ENCODE measurements at places on chromosomes 6 and 20.

DNA sequence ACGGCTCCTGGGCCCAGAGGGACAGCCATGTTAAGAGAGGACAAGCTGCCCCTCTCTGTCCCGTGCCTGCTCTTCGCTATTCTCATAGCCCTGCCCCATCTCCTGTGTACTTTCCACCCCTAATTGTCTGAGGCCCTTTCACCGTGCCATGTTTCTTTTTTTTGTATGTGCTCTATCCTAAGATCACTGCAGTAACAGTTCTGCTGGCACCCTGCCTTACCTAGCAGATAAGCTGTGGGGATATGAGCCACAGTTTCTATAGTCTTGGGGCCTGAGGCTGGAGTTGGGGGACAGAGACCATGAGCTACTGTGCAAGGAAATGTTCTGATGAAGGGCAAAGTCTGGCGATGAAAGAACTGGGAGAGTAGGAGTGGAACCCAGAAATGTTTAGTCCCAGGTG lies 269.5 kb upstream of the CITED2 start:
- DNase-seq = no peak

DNA sequence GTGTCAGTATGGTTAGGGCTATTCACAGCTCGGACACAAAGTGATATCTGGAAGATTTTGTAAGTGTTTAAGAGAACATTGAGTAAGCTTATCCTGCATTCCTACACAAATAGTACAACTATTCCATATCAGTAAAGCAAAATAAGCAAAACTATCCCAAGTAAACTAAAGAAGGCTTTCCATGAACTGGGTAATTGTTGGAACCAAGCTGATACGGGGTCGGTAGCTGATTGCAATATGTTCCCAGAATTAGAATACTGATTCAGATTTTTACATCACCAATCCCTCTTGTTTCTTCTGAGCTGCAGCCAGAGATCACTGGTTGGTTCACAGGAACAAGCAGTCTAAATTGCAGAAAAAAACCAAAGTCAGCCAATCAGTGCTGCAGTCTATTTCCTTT lies 54.1 kb downstream of the CDS2 start:
- no peak for DNase-seq

GRCh38 chr20:11982289-11982954 lies 64.7 kb downstream of the BTBD3 start:
- no peak for DNase-seq

GRCh38 chr6:69917834-69918233 lies 51.5 kb downstream of the COL19A1 start:
- no peak for DNase-seq

- DNase-seq = no peak
These were observed 416.5 kb downstream of the BCKDHB start for GRCh38 chr6:80523010-80523409.

DNA sequence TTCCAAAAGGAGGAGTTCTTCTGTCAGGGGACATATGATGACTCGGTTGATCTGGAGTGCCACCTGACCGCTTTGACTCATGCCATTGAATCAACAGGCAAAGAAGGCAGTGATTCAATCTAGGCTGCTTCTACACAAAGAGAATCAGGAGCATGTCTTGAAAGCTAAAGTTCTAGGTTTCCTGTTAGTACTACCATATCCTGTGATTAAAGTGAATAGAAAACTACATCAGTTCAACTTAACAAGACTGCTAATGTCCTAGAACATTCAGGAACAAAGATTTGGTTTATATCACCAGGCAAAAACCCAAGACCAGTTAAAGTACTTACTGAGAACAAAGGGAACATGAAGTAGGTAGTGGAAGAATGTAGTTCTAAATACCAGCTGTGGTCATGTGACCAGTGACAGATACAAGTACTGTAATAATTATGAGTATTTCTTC lies 216.8 kb upstream of the SGK1 start:
- no peak for DNase-seq

DNA sequence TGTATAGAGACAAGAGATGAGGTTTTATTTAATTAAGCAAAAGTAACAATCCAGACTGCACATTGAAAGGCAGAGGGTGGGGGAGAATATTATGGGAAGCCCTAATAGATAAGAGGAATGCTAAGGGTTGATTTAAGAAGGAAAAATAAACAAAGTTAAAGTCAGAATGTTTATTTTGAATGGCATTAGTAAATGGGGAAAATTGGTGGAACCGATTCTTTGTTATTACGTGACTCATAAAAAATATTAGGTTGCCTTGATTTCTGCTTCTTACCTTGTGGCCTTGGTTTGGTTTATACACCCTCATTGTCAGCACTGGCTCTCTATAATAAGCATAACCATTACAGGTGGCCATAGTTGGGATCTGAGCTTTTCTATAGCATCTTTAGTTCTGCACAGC lies 674.8 kb upstream of the CITED2 start:
- no peak for DNase-seq

DNA sequence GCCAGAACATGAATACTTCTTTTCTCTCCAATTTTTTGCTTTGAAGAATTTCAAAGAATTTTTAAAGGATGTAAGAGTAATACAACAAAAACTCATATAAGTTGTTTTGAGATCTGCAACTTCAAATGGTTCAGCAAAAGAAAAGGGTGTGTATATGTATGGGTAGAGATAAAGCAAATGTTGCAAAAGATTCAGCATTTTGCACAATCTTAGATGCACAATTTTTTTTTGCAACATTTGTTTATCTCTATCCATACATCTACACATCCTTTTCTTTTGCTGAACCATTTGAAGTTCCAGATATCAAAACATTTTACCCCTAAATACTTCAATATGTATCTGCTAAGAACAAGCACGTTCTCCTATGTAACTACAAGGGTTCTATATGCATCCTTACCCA lies 47.4 kb upstream of the FAM83C start:
- no peak for DNase-seq

GRCh38 chr20:1721687-1722512 lies 64.3 kb upstream of the SIRPG start:
- DNase-seq = no peak

GRCh38 chr6:140058863-140059262 lies 684.4 kb upstream of the CITED2 start:
- no peak for DNase-seq

GRCh38 chr6:147227770-147228320 lies 23.6 kb downstream of the STXBP5 start:
- DNase-seq = no peak

DNA sequence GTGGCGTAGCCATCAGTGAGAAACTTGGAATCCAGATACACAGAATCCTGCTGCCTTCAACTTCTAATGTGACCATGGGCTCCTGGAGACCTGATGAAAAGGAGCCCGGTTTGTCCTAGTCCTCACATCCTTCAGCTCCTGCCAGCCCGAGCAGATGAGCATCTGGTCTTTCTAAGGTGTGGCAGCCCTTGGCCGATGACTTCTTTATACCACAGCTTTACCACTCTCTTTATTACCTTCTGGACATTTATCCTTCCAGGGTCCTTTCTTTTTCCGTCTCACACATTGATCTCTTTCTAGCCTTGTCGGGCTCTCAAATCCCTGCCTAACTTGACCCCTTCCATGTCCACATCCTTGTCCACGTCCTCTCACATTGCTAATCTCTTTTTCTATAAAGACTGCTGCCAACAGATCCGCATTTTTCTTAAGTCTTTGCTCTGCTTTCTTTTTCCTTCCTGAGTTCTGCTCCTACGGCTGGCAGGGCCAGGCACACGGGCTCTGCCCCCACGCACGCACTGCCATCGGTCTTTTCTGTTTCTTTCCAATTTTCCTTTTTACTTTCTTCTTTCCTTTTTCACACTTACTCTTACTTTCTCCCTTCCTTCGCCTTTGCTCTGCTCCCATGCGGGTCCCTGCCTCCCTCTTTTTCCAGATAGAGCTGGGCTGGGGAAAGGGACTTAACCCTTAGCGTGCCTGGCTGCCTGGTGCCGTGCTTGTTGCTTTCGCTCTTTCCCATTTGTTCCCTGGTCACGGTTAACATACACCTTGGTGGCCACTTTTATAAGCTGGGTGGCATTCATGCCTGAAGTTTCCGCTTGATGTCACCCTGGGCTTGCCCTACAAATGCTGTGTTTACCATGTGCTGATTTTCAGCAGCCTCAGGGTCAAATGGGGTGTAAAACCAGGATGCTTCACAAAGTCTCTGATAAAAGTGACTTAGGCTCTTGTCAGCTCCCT lies 9.4 kb upstream of the GMPR start:
- no peak for DNase-seq

GRCh38 chr20:45392733-45393132 lies 14.6 kb upstream of the TP53TG5 start:
- no peak for DNase-seq

GRCh38 chr6:36717871-36718540 lies 20.4 kb downstream of the RAB44 start:
- no peak for DNase-seq

DNA sequence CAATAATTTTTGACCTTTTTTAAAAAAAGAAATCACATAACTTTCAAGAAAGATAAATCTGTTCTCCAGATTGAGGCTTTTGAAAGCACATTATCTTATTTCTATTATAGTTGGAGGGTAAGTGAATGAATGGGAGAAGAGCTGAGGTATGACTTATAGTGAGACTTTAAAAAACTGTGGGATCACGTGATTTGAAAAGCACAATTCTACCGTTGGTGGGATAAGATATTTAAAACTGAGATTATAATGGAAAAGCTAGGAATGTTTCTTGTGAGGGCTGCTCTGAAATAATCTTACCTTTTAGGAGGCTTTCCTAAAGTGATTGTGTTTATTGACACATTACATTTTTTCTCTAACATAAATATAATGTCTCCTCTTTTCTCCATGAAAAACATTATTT lies 9.5 kb upstream of the OPN5 start:
- DNase-seq = no peak

DNA sequence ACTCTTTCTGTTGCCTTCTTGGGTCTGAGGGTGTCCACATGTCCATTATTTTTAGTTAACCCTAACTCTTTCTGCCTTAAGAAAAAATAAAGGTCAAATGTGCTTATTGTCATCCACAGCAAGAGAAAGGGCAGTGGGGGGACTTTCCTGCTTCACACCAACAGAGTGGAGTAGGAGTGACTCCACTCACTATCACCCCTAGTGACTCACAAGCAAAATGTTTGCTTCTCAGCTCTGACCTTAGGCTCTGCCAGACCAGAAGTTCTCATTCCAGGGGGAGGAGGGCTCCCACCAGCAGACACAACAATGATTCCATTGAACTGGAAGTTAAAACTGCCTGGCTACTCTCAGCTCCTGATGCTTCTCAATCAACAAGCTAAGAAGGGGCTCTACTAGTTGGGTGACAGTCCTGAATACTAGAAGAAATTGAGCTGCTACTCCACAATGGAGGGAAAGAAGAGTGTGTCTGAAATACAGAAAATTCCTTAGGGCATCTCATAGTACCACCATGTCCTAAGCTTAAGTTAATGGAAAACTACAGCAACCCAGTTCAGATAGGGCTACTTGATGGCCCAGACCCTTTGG lies 83.9 kb upstream of the AFDN start:
- DNase-seq = no peak

GRCh38 chr6:149933036-149933435 lies 8.8 kb upstream of the ULBP2 start:
- DNase-seq = no peak

GRCh38 chr6:90739339-90739738 lies 152.5 kb upstream of the MAP3K7 start:
- no peak for DNase-seq

DNA sequence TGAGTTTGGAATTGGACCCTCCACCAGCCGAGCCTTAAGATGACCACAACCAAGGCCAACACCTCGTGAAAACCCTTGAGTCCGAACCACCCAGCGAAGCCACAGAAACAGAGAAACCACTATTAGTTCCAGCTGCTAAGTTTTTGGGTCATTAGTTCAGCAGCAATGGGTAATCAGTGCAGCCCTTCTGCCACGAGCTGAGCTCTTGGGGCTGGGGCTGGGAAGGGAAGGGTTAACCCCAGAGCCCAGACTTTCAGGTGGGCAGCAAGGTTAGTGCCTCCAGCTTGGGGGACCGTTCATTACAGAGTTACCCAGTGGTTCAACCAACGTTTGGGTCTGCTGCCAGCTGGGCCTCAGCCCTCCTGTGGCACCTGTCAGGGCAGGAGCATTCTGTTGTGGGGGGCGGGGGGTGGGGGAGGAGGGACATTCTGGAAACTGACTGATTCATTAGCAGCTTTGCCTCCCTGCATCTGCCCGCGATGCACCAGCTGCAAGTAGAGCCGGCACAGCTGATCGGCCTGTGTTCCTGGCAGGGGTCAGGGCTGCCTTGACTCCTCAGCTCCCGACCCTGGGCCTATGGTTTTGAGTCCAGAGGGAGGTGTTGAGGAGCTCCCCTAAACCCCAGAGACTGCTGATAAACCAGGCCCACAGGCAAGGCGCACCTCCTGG lies 52.7 kb downstream of the TGM2 start:
- no peak for DNase-seq

- DNase-seq = no peak
These were observed 8.6 kb downstream of the BYSL start for GRCh38 chr6:41929924-41930323.

- DNase-seq = no peak
These were observed 24.6 kb upstream of the CSNK2A1 start for GRCh38 chr20:568097-568652.

DNA sequence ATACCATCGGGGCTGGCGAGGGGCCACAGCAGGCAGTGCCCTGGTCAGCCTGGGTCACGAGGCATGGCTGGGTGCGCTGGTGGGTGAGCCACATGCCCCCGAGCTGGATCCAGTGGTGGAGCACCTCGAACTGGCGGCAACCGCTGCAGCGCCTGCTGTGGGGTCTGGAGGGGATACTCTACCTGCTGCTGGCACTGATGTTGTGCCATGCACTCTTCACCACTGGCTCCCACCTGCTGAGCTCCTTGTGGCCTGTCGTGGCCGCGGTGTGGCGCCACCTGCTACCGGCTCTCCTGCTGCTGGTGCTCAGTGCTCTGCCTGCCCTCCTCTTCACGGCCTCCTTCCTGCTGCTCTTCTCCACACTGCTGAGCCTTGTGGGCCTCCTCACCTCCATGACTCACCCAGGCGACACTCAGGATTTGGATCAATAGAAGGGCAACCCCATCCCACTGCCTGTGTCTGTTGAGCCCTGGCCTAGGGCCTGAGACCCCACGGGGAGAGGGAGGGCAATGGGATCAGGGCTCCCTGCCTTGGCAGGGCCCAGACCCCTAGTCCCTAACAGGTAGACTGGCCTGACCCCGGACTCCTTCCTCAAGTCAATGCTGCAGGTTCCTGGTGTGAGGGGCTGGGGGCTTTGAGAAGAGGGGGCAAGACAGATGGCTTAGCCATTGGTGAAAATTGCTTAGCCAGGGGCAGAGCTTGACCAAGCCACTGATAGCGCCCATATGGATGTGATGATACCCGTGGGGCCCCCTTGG lies 598 bp downstream of the TMEM239 start:
- no peak for DNase-seq

DNA sequence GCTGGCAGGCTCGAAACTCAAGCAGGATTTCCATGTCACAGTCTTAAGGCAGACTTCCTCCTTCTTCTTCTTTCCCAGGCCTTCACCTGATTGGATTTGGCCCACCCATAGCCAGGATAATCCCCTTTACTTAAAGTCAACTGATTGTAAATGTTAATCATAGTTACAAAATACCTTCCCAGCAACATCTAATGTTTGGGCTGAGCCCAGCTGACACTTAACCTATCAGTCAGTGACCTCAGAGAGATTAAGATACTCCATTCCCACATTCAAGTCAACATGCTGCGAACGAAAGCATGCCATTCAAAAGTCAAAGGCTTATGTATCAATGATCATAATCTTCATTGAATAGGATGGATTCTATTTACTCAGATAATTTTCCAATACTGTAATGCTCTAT lies 16.0 kb downstream of the MAP7 start:
- no peak for DNase-seq

- DNase-seq = no peak
These were observed 3.0 kb upstream of the ZBTB22 start for GRCh38 chr6:33320315-33321181.

- DNase-seq = no peak
These were observed 201.1 kb downstream of the TFAP2B start for GRCh38 chr6:51019806-51020205.
